NCI-H774 (cell line): ENCODE measurements at places on chromosomes 7 and 10.

GRCh38 chr10:4294996-4295792, 510.2 kb upstream of the KLF6 start:
- no peak for DNase-seq

GRCh38 chr7:134900166-134900982, 85.9 kb upstream of the AGBL3 start:
- DNase-seq = no peak

DNA sequence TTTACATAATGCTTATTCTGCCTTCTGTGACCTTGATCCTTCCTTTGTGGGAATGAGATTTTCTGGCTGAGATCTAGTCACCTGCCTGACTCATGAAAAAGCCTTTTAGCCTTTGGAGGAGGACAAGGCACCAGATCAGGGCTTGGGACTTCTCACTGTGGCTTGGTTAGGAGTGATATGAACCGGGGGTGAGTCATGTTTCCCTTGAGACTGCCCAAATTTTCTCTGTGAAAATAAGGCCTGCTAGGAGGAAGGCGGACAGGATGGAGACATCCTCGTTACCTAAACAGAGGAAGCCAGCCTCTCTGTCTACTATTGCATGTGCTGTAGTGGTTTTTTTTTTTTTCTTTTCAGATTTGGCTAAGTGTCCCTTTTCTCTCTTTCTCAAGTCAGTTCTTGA, 57.8 kb downstream of the EVX1 start:
- DNase-seq = no peak

GRCh38 chr7:21281193-21281592, 146.7 kb upstream of the SP4 start:
- DNase-seq = no peak

DNA sequence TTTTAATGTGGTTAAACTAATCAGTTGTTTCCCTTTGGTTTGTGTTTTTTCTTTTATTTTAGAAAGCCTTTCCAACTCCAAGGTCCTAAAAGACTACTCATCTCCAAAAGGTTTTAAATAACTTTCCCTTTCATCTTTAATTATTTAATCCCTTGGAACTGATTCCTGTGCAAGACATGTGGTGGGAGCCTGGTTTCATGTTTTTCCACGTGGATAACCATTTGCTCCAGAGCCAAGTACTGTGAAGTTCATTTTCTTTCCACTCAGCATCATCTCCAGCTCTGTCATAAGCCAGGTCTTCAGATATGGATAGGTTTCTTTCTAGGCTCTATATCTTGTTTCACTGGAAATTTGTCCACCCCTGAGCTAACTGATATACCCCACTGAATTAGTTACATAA, 16.7 kb downstream of the PPP1R3C start:
- no peak for DNase-seq

DNA sequence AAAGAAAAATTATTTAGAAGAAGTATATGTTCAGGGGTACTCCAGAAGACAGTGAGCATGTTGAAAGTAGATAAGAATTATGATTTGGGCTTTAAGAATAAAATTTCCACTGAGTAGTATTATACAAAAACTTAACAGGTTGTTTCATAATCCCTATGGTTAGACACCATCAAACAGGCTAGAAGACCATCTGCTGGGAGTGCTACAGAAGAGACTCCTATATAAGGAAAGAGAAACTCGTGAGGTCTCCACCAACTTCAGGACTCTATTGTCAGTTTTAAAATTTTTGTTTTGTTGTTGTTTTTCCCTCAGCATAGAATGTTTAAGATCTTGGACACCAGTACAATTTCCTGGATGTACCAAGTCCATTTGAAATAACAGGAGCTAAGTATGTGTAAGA, 13.1 kb downstream of the DNAJC1 start:
- no peak for DNase-seq

- DNase-seq = no peak
These were observed 324.8 kb downstream of the SFMBT2 start for GRCh38 chr10:7085913-7086589.

GRCh38 chr10:28332726-28333125, 29.9 kb upstream of the MPP7 start:
- DNase-seq = no peak

- DNase-seq = no peak
These were observed 462.3 kb upstream of the PCDH15 start for GRCh38 chr10:55263327-55263726.
